ENCODE measurements at places on chromosomes 2 and 18.

DNA sequence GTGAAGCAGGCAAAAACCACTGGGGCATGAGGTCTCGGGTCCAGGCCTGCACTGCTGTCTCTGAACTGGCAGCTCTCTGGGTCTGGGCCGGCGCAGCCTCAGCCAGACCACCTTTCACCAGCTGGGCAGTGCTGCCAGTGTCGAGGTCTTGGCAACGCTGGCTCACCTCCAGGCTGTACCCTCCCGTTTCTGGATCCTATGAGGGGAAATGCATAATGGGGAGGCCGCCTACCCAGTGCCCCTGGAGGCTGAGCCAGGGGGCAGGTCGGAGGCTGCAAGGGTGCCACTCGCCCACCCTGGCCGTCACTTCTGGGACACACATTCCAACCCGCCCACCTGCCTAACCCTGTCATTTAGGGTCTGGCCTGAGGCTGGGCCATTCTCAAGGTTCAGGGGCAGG lies 24.6 kb downstream of the KIF1A start:
- no peak for DNase-seq

DNA sequence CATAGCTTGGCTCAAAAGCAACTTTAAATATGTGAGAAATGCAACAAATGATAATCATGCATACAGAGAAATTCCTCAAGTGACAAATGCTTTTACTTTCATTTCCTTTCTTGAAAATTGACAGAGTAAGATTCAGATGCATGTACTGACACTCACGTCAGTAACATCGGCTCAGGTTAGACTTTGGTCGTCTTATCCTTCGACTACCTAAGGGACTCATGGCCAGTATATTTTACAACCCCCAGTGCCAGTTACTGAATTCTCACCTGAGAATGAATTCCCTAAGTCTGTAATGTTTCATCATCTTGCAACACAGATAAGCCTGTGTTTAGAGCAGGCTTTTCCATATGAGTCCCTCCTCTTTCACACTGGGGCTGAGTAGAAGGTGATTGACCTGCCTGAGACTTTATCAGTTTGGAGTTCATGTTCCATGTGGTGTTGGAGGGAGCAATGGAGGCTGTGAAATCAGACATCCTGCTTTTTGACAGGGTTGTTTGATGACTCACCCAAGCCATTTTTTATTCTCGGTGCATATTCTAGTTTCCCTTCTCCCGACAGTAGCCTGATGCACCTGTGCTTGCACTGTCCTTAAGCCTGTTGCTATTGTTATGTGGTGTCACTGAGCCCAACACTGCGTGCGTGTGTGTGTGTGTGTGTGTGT lies 30.5 kb upstream of the ATP8B1 start:
- peak; percentile 25 for DNase-seq

DNA sequence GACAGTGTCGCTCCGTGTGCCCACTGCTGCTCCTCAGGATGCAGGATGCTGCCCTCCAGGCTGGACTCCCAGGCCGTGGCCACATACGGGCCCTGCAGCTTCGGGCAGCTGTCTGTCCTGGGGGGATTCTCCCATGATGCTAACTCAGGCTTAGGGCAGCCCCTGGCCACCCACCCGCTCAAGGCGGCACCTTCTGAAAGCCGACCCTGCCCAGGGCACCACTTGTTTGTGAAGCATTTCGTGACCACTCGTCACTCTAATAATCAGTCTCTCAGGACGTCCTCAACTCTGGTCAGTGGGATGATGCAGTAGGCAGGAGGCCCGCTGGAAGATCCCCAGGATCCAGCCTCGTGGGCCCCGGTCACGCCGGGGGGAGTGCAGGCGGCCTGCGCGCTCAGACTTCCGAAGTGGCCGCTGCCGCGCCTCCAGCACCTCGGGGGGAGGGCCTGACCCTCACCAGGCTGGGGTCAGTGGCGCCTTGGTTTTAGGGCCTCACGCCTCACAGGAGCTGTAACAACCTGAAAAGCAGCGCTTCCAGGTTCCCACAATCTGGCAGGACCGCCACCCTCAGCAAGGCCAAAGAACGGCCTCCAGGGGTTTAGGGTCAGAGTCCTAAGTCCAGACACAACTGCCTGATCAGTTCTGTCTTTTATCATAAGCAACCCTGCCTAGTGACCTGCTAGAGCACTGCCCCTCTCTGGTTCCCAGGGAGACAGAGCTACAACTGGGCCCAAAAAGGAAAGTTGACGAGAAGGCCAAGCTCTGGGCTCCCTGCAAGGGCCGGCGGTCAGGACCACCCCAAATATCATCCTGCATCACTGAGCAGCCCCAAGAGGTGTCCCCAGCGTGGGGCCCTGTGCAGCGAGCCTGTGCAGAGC lies 53.0 kb downstream of the EIPR1 start:
- peak; percentile 66 for DNase-seq

DNA sequence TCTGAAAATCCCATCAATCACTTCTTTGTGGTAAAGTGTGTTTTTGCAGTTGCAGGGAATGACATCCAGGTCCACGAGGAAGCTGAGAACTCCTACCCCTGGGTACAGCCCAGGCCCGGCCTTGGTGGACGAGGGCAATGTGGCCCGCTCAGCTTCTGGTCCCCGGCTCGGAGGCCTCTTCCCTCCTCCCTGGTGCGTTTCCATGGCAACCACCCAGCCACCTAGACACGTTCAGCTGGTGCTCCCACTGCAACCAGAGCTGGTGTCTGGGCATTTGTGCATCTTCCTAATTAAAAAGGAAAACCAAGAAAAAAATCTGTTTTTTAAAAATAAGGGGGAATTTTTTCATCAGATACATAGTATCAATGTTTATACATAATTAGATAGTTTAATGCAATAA lies 603.6 kb upstream of the SALL3 start:
- no peak for DNase-seq

GRCh38 chr2:241859017-241859435 lies 332 bp upstream of the PDCD1 start:
- no peak for DNase-seq

DNA sequence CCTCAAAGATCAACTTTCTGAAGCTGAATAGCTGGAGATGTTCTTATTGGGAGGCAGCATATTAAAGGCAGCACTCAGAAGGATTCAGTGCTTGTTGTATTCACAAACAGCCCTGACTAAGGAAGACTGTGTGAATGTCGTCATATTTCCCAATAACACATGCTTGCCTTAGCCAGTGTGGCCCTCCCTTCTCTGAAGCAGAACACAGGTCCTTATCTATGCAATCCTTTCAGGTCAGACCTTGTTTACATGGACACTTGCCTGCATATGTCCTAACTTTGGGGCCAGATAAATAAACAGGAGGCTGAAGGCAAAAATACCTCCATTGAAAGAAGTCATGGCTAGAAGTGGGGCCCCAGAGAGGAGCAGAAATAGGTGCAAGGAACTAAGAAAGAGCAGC lies 97.2 kb downstream of the SLC4A3 start:
- DNase-seq: no peak

DNA sequence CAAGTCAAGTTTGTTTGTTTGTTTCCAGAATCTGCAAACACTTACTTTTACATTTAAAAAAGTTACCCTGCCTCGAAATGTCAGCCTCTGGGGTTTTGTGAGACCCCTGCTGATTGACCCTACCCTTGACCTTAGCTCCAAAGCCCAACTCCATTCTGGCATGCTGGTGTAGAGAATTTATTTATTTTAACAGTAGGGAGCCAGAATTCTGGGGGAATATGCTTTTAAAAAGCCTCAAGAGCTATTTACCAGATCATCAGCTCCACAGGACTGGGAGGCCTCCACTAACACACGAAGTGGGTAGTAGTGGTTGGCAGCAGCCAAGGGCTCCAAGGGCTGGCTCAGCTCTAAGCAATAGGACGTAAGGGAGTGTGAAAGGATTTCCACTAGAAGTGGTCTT lies 23.2 kb upstream of the GREB1L start:
- DNase-seq: no peak

GRCh38 chr2:233199870-233200269 lies 51.6 kb upstream of the ATG16L1 start:
- no peak for DNase-seq

DNA sequence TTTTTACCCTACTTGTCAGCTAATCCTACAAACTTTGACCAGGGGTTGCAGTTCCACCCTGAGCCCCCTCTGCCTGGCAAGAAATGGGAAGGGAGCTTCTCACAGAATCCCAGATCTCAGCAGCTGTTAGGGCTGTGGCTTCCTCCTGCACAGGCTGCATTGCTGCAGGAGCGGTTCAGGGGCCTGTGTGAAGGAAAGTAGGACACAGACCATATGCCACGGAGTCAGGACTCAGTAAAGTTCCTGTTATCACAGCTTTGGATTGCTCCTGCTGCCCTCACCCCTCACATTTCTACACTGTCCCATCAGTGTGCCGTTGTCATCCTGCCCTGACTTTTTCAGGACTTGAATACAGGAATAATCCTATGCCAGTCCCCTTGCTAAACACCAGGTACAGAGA lies 62.8 kb upstream of the SP3 start:
- DNase-seq: no peak

GRCh38 chr18:8602040-8602439 lies 7.2 kb upstream of the RAB12 start:
- DNase-seq: no peak

GRCh38 chr18:79476918-79477571 lies 81.3 kb downstream of the NFATC1 start:
- DNase-seq: no peak

GRCh38 chr18:11700876-11701275 lies 11.8 kb downstream of the GNAL start:
- DNase-seq: no peak

- DNase-seq: peak; percentile 1
Measured at GRCh38 chr18:66560094-66560493, 43.8 kb downstream of the CDH19 start.

- no peak for DNase-seq
Measured at GRCh38 chr2:73013936-73014335, 57.6 kb downstream of the SFXN5 start.

GRCh38 chr2:218289639-218290315 lies 2.5 kb downstream of the TMBIM1 start:
- DNase-seq: no peak

DNA sequence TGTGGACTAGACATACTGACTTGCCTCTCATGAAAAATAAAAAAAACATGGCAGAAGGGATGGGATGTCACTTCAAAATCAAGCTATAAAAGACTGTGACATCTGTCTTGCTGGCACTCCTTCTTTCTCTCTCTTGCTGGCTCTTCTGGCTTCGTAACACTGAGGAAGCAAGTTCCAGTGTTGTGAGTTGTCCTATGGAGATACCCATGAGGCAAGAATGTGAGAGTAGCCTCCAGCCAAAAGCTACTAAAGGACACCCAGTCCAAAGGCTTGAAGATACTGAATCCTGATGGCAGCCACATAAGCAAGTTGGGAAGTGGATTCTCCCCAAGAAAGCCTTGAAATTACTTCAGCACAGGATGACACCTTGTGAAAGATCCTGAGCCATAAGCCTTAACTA lies 376.1 kb upstream of the TMEFF2 start:
- DNase-seq: no peak

GRCh38 chr2:16635791-16636699 lies 29.6 kb downstream of the CYRIA start:
- no peak for DNase-seq

DNA sequence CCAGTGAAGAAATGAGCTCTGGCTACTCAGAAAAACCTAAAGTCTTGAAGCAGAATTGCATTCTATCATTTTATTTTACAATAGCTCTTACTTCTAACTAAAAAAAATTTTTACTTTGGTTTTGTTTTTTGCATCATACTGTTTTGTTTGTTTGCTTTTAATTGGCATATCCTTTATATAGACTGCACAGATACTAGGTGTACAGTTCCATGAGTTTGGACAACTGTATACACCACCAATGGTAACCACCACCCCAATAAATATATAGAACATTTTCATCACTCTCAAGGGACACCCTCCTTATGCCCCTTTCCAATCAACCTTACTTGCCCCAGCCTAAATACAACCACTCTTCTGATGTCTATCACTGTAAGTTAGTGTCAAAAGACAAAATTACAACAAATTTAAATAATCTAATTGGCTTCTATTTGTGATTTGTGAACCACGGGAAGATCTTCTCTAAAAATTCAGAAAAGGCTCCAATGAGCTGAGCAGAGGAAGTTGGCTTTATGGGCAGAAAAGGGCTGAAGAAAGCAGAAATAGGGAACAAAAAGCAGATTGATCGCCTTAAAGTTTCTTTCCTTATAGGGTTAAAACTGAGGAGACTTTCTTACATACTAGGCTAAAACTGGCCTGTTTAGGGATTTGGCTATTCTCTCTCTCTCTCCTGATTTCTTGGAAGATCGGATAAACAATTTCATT lies 22.2 kb upstream of the SOS1 start:
- DNase-seq: no peak

- no peak for DNase-seq
Measured at GRCh38 chr2:86366651-86367498, 29.4 kb upstream of the REEP1 start.

DNA sequence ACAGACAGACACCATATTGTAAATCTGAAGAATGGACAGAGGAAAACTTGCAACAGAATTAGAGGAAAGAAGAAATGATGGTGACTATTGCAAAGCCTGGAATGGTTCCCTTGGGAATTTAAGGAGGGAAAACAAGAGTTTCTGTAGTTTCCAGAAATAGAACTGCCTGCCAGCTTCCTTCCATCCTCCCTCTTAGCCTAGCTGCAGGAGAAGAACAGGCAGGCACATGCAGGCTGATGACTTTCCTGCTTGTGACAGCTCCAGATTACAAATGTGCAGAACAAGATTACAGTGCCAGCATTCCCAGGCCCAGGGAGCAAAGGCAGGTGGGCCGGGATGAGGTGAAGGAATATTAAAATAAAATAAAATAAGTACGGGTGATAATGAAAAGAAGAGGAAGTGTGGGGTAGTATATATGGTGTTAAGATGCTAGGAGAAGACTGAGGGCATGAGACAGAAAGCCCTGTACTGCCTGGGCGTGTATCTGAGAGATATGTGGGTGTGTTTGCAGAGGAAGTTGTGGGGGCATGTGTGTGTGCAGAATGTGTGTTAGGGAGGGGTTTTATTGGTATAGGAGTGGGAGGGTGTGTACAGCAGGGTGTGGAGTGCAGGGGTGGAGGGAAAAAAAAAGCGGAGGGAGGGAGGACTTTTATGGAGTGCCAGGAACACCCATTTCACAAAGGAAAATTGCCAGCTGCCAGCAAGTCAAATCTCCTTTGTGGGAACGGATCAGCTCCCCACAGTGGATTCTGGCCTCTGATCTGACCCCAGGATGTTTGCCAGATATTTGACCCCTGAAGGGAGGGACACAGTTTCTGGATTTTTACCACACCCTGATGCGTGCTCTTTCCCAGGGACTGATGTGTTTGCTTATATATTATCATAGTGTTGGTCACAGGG lies 43.9 kb upstream of the NEMP2 start:
- DNase-seq: peak; percentile 16

GRCh38 chr2:118611691-118612090 lies 235.8 kb downstream of the EN1 start:
- DNase-seq: no peak

DNA sequence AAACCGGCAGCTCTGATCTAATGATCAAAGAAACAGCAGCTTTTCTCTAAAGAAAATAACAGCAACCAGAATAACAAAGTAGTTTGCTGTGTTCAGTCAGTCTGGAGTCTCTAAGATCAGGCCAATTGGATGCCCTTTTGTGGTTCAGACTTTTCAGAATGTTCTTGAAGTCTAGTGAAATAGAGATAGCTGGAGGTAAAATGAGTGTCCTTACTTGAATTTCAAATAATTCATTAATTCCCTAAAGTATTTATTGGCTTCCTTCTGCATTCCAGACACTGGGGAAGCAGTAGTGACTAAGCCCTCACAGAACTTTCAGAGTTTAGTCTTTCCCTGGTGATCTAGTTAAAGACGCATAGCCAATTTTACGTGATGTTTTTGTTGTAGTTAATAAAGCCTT lies 58.7 kb downstream of the C18orf54 start:
- no peak for DNase-seq

All from HuH-7.5 (cell line).